ENCODE measurements at places on chromosomes 1 and 21.
A peak's percentile ranks its signal among the peaks of the same experiment; 100 is the strongest.

- no peak for DNase-seq
These were observed 8.7 kb upstream of the CCN1 start for GRCh38 chr1:85571828-85572227.

GRCh38 chr1:10665930-10666850 is 130.3 kb downstream of the CASZ1 start:
- DNase-seq, result no peak

GRCh38 chr1:221793439-221794078 is 51.7 kb upstream of the DUSP10 start:
- DNase-seq, result no peak

DNA sequence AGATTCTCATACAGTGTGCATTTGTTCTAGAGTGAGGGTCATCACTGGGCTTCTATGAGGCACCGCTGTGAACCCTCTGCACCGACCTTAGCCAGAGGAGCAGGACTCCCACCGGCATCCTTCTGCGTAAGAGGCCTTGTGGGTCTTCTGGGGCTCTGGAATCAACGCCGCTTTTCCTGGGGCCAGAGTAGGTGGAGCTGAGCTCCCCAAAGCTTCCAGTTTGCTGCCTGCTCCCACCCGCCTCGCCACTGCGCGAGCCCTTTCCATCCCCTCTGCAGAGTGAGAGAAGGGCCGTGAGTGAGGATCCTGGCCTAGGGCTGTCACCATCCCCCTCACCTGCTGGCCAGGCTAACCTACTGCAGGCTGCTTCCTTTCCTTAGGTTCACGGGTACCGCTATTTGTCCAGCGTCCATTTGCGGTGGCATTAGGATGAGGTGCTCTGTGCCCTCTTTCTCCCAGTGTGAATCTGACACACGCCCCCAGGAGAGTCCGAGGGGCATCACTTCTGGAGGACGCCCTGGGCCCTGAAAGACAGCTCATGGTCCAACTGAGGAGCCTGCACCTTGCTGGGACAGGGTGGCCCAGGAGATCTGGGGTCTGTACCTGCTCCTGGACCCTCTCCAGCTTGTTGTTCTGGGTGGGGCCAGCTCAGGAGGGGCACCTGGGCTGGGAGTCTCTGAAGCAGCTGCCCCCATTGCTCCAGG is 36.2 kb downstream of the UMODL1 start:
- no peak for DNase-seq

- DNase-seq, result no peak
These were observed 8.3 kb downstream of the FRRS1 start for GRCh38 chr1:99758073-99758511.

GRCh38 chr21:42073145-42074099 is 2.3 kb downstream of the UMODL1 start:
- no peak for DNase-seq

DNA sequence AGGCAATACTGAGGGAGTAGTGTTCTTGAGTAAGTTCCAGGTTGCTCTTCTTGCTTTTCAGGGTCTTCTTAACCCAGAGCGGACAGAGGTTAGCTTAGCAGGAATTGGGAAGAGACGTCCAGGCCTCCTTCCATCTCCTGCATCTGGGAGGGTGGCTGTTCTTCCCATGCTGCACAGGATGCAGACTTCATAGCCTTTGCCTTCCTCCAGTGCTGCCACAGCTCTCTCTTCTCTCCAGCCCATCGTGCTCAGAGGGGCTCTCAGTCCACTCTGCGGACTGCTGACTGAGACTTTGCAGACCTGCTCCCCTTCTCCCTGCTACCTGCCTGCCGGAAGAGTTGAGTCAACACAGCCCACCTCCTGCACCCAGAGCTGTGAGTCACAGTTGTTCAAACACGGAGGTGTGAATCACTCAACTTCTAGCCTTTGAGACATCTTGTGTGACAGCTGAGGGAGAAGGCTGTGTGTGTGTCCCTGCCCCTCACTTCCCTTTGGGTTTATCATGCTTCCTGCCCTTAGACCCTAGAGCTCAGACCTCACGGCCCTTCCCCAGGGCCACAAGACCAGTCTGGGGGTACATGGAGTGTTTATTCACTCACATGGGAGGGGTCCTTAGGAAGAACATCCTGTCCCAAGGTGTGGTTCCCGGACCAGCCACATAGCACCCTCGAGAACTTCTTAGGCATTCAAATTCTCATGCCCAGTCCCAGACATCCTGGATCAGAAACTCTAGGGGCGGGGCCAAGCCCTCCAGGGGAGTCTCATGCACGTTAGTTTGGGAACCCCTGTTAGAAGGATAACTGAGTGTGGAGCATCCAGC is 158.3 kb upstream of the CACNA1E start:
- peak; percentile 43 for DNase-seq

- DNase-seq, result no peak
These were observed 279.2 kb downstream of the RPS6KC1 start for GRCh38 chr1:213330281-213330680.

- DNase-seq, result no peak
These were observed 5.1 kb upstream of the FRRS1 start for GRCh38 chr1:99771513-99771918.

- peak; percentile 71 for DNase-seq
These were observed 40.2 kb downstream of the FASLG start for GRCh38 chr1:172699111-172699510.

GRCh38 chr1:201895913-201896807 is 7.5 kb downstream of the SHISA4 start:
- DNase-seq, result peak; percentile 64

DNA sequence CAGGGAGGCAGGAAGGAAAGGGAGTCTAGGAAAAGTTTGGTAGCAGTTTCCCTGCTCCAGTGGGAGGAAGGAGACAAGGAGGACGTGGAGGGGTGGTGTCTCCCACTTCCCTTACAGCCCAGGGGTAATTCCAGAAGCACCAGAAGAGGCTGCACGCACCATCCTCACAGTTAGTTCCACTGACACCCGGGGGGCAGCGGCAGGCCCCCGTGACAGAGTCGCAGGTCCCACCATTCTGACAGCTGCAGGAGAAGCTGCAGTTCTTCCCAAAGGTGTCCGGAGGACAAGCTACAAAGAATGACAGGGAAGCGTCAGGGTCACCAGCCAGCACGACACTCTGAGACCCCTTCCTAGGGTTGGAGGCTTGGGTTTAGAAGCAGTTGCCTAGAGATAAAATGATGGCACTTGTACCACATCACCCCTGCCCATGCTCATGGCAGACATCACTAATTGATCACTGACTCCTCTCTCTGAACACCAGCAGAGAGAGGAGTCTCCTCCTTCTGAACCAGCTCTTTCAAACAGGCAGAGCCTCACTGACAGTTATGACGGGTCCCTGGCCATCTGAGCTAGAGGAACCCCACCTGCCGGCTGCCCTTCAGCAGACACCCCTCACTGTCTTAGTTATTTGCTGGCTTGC is 53.3 kb downstream of the ARHGEF16 start:
- no peak for DNase-seq

GRCh38 chr1:95309031-95309471 is 75.0 kb downstream of the RWDD3 start:
- DNase-seq, result no peak

- no peak for DNase-seq
These were observed 40.8 kb upstream of the MYOCOS start for GRCh38 chr1:171581226-171581625.

- DNase-seq, result no peak
These were observed 144.3 kb upstream of the SYT6 start for GRCh38 chr1:114298008-114298407.

GRCh38 chr1:162878000-162878596 is 17.1 kb upstream of the CCDC190 start:
- DNase-seq, result no peak

- DNase-seq, result peak; percentile 63
These were observed 493 bp upstream of the MAP3K21 start for GRCh38 chr1:233326811-233327650.

- no peak for DNase-seq
These were observed 58.0 kb upstream of the PRMT6 start for GRCh38 chr1:106998431-106999002.

DNA sequence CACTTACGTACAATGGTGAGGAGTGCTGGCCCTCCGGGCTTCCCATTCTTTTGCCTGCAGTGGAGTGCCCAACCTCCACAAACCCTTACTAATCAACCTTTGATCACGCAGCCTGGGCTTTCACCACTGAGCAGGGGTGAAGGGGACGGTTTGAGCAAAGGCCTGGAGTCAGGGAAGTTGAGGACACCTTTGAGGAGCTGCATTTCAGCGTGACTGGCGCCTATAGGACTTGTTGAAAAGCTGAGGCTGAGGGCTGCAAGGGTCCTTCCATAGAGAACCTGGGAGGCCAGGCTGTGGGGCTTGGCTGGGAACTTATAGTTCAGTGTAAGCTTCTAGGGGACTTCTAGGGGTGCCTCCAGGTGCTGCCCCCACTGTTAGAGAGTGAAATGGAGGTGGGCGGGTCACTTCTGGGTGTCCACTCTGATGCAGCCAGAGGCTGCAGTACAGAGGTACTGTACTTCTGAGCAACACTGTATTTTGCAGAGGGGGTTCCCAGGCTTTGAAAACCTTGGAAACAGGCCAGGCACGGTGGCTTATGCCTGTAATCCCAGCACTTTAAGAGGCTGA is 9.8 kb downstream of the SYTL1 start:
- no peak for DNase-seq

DNA sequence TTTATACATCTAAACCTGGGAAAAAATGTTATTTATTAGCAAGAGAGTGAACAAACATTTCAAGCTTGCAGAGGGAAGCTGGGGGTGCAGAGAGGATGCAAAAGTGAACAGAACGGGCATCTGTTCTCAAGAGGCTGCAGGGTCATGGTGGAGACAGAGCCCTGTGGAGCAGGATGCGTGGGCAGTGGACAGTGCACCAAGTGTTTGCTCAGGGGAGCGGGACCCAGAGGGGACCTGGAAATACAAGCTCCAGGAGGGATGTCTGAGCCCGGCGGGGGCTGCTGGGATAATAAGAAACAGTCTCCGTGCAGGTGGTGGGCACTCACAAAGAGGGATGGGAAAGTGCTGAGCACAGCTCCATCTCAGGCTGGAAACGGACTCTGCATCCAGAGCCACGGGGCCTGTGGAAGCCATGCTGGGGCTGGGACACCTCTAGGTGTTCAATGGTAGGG is 105.3 kb upstream of the SLC45A1 start:
- no peak for DNase-seq

GRCh38 chr1:213277036-213277435 is 226.0 kb downstream of the RPS6KC1 start:
- no peak for DNase-seq

GRCh38 chr1:29176576-29176975 is 5.1 kb downstream of the SRSF4 start:
- DNase-seq, result no peak

DNA sequence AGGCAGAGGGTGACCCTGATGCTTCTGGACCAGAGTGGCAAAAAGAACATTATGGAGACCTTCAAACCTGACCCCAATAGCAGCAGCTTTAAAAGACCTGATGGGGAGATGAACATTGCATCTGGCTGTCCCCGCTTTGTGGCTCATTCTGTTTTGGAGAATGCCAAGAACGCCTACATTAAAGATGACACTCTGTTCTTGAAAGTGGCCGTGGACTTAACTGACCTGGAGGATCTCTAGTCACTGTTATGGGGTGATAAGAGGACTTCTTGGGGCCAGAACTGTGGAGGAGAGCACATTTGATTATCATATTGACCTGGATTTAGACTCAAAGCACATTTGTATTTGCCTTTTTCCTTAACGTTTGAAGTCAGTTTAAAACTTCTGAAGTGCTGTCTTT is 45.8 kb downstream of the TRAF5 start:
- DNase-seq, result no peak

- DNase-seq, result no peak
These were observed 2.4 kb upstream of the FAM110D start for GRCh38 chr1:26156285-26157038.

GRCh38 chr21:16330908-16331268 is 601.1 kb downstream of the USP25 start:
- no peak for DNase-seq

DNA sequence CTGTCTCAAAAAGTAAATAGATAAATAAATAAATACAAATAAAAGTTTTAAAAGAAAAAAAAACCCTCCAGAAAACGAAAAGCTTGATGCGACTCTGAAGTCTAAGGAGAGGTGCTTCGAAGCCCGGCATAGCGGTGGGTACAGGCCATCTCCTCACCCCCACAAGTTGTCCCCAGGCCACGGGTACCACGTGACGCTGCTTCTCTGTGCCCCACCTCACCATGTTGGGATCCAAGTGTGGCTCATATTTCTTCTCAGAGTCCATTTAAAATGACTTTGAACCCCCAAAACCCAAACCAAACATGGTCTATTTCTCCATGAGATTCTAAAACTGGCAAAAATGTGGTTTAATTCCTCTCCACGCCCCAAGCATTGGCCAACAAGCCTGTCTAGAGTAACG is 32.9 kb upstream of the ZC3H12A start:
- DNase-seq, result no peak

- DNase-seq, result no peak
These were observed 356.0 kb downstream of the ST6GALNAC3 start for GRCh38 chr1:76430531-76430930.

GRCh38 chr1:30234091-30234490 is 489.3 kb downstream of the MATN1 start:
- DNase-seq, result no peak

GRCh38 chr1:170959385-170959784 is 24.1 kb downstream of the MROH9 start:
- DNase-seq, result no peak

DNA sequence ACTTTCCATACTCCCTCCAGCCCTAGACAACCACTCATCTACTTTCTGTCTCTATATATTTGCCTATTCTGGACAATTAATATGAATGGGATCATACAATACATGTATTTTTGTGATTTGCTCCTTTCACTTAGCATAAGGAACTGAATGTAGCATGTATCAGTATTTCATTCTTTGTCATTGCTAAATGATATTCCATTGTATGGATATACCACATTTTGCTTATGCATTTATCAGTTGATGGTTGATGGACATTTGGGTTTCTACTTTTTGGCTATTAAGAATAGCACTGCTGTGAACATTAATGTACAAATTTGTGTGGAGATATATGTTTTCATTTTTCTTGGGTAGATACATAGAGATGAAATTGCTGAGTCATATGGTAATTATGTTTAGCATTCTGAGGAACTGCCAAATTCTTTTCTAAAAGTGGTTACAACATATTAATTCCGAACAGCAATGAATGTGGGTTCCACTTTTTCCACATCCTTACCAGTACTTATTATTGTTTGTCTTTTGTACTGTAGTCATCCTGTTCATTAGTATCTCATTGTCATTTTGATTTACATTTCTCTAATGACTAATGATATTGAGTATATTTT is 121.0 kb downstream of the LRRC40 start:
- no peak for DNase-seq

DNA sequence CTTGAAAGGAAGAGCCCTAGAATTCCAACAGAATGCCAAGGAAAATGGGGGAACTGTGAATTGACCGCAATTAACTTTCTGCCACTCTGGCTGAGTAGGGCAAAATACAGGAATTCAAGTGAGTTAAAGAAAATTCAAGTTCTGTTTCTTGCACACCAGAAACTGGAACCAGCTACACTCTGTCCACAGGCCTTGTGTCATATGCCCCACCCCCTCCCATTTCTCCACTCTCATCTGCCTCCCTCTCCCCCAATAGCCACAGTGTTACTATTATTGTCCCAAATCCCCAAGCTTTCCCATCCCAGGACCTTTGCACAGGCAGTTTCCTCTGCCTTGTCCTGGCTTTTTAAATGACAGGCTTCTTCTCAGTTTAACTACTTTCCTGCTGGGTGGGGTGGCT is 4.3 kb upstream of the STK40 start:
- no peak for DNase-seq

Measured in stimulated activated CD4-positive, alpha-beta T cell treated with anti-CD3 and anti-CD28 coated beads, TNF-alpha, amount 100 ng/mL, for 24 hours (primary cell).